Activated T-helper 1 cell treated with Interleukin-2 at 50 U/mL for 16 hours (primary cell): ENCODE measurements at places on chromosomes 3 and 15.

GRCh38 chr3:151377768-151378385 is 6.7 kb downstream of the P2RY12 start:
- no peak for DNase-seq

GRCh38 chr3:134134698-134135415 is 105.1 kb upstream of the SLCO2A1 start:
- DNase-seq = no peak

DNA sequence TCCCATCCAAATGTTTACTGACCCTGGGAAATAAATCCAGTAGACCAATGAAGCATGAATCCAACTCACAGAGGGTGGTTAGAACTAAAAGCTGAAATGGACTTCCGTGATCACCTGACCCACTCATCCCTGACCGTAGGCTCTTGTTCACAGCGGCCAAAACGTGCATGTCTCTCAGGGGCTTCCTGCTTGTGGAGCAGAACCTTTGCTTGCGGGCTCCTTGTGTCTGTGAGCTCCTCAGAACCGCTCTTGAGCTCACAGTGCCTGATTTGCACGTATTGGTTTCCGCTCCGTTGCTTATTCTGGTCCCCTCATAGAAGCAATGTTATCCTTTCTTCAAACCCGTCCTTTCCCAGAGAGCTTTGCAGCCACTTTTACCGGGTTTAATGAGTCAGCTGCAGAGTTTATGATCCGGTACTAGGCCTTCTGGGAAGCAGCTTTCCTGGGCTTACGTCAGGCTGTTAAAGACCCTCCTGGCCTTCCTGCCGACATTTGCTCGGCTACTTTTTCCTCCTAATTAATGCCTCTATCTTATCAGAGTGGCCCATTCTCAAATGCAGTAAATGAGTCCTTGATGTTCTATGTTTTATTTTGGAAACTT is 35.4 kb downstream of the LIPC start:
- DNase-seq = no peak

- no peak for DNase-seq
Observed at GRCh38 chr3:78483090-78483489, 1284.7 kb downstream of the ROBO1 start.

DNA sequence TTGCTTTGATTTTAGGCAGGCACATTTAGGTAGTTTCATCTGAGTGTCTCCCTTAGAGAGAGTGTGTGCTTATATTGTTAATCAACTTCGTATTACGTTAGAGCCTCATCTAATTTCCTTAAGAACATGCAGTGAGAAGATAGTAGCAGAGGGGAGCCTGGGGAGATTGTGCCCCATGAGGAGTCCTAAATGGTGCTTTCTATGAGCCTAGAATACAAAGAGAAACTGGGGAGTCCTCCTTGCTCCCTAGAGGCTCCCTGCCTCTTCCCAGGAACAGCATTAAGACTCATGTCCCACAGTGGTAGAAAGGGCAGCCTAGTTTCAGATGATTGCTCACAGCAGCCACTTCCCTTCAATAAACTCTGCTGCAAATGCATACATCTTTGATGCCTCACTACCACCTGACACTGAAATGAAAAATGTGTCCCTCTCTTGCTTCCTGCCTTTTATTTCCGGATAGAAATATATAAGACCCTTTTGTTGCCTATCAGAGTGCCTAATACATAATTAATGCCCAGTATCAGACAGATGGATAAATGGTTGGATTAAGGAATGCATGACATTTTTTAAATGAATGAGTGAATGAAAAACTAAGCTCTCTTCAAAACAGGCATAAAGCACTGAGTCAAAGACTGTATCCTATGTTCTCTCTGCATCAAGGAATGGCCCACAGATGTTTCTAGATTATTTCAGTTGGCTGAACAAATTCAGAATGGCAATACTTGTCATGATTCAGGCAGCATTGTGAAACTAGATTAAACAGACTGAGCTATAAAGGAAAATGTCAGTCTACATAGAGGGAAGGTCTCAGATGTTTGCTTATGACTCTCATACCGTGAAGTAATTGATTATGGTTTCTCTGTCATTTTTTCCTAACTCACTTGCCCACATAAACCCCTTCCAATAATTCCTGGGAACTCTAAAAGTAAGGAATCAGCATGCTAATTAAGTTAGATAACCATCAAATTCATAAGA is 362.1 kb downstream of the LRRC3B start:
- DNase-seq = no peak

DNA sequence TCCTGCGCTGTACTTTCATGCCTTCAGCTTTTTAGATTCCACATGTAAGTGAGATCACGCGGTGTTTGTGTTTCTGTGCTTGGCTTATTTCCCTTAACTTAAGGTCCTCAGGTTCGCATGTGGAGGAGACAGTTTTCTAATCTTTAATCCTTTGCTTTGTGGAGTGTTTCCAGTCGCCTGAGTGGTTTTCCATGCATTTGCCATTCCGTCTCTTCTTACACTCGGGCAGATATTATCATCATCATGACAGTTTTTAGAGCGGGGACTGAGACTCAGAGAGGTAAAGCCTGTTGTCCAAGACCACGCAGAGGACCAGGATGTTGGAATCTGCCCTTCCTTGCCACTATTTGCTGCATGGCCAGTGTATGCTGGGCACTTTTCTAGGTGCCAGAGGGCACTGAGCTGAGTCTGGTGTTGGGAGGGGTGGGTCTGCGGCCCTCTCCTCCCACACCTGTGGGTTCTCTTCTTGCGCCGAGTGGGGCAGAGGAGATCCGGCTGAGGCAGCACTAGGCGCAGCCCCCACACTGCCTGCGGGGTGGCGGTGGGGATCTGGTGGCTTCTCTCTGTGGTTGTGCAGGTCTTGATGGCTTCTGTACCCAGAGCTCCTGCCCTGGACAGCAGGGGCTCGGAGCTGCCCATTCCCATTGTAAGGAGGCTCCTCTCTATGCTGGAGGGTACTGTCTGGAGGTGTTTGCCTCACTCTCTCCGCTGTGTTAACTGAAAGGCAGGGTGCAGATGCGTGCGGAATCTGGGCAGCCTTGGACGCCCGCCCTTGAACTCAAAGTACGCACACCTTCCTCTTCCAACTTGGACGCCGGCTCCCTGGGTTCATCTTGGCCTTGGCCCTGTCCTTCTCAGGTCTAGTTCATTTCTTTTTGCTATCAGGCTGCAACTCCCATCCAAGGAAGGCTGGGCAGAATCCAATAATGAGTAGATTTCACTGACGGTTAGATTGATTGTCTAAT is 156.0 kb upstream of the RGMA start:
- DNase-seq = no peak

- DNase-seq = no peak
Observed at GRCh38 chr3:37906734-37907282, 45.1 kb downstream of the CTDSPL start.

- DNase-seq = no peak
Observed at GRCh38 chr3:52403955-52404354, 40.9 kb downstream of the SEMA3G start.

DNA sequence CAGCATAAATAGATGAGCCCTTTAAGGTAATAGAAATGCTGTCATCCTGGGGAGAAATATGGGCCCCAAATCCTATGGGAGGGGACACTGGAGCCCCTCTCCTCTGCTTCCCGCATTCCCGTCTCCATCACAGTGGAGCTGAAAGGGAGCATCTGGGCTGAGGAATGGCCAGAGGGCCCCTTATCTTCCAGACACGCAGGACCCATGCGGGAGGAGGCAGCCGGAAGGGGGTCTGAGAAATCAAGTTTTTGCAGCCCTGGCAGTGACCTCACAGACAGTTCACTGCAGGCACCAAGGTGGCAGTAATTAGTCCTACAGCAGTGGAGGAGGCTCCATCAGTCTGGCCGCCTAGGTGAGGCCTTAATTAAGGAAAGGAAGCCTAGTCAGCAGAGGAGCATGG is 80.2 kb downstream of the RAB11A start:
- no peak for DNase-seq

DNA sequence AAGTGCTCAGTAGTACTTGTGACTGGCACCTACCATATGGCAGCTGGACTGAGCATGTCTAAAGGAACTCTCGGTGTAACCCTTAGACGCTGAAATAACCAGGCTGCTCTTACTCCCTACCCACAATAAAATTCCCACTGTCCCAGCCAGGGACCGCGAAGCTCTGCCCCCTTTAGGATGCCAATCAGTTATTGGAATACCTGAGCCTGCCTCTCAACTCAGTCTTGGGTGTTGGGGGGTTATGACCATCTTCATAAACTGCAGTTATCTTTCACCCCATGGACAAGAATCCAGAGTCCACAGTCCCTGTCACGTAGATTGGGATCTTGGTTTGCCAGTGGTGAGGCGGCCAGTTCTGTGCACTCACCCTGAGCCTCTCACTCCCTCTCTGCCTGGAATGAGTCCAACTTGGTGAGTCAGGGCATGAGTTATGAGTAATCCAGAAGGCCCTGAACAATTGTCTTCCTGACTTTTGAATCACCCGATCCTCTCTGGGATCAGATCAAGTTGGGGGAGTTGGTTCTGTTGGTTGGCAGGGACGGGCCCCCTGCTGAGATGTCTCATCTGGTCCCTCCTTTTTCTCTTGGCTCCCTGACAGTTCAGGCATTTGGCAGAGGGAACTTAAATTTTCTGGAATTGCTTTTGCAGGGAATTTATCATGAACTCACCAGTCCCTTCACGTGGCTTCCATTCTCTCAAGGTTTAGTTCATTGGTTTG is 120.1 kb upstream of the UBE2E1 start:
- no peak for DNase-seq

- DNase-seq = no peak
Observed at GRCh38 chr15:100787567-100788417, 91.8 kb upstream of the ALDH1A3 start.

GRCh38 chr3:193621127-193621526 is 28.1 kb downstream of the OPA1 start:
- DNase-seq = no peak

- no peak for DNase-seq
Observed at GRCh38 chr3:192303235-192303634, 424.1 kb downstream of the FGF12 start.

- no peak for DNase-seq
Observed at GRCh38 chr15:62684123-62684808, 358.3 kb upstream of the TPM1 start.

GRCh38 chr3:89625945-89626344 is 518.5 kb downstream of the EPHA3 start:
- no peak for DNase-seq

- no peak for DNase-seq
Observed at GRCh38 chr3:173744895-173745294, 347.4 kb downstream of the NLGN1 start.

- DNase-seq = no peak
Observed at GRCh38 chr3:17931131-17931530, 188.7 kb upstream of the TBC1D5 start.

DNA sequence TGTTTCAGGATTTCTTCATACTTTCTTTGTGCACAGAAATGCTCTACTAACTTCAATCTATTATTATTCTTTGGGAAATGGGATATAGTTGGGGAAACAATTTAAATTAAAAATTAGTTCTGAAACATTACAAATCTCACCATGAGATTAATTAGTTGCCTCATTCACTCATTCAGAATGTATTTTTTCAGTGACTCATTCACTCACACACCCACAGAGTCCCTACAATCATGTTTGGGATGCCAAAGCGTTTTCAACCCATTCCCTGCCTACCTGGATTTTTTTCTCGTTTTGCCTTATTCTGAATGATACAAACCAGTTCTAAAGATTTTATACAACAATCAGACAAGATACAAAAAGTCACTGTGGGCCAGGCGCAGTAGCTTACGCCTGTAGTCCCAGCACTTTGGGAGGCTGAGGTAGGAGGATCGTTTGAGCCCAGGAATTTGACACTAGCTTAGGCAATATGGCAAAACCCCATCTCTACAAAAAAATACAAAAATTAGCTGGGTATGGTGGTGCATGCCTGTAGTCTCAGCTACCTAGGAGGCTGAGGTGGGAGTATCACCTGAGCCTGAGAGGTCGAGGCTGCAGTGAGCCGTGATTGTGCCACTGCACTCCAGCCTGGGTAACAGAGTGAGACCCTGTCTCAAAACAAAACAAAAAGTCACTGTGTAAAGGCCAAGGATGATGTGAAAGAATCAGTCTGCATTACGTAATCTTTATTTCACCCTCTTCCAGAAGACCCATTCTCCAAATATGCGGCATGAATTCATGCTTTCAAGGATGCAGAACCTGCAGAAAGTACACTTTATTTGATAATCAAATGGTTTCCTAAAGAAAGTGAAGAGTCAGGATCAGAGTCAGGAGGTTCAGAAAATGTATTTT is 34.8 kb upstream of the ARHGEF3 start:
- no peak for DNase-seq

DNA sequence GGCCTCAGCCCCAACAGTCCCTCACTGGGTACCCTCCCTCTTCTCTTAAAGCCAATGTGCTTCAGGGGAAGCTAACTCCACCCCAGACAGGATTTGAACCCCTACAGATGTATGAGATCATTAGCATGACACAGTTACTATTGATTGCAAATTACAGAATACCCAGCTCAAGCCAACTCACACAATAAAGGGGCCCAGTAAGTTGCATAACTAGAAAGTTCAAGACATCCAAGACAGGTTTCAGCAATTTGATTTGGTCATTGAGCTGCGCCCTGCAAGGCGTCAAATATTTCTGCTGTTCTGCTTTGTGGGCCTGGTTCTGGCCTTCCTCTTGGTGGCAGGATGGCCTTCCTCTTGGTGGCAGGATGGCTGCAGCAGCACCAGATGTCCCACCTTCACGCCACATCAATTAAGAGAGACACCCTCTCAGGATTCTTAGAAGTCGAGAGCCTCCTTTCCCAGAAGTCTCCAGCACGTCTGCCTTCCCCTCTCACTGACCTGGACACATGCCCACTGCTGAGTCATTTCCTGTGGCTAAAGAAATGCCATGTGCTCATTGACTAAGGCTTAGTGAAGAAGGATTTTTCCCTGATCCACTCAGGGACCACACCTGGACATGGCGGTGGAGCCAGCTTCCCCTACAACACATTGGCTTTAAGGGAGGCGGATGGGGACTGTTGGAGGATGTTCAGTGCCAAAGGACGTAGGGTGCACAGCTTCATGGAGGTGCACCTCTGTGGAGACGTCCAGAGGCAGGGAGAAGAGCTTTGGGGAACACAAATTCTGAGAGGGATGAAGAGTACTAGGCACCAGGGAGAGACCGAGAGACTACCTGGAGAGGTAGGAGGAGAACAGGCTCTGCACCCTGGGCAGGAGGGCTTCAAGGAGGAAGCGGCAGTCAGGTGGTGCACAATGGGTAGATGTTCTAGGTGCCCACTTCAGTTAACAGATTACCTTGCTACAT is 49.1 kb downstream of the DNASE1L3 start:
- DNase-seq = no peak

GRCh38 chr3:2001306-2002108 is 97.2 kb upstream of the CNTN4 start:
- no peak for DNase-seq

- DNase-seq = no peak
Observed at GRCh38 chr3:126468028-126468891, 7.4 kb downstream of the ZXDC start.

DNA sequence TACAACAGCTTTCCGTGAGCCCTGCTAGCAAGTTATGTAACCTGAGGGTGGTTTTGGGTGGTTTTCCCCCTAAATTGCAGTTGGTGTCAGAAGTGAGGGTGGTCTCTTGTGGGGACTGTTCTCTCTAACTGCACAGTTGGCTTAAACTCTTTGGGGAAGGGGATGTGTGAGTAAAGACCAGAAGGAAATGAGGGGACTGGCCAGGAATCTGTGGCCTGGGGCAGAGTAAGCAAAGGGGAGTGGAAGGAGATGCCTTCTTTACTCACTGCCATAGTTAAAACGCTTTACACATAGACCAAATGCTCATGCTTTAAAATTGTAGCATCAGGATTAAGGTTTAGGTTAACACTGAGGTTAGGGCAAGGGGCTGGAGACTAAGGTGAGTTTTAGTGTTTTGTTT is 21.2 kb upstream of the XIRP1 start:
- DNase-seq = no peak
